Hematopoietic multipotent progenitor cell (in vitro differentiated cells): ENCODE measurements at places on chromosomes 1 and 21. TPM values are rescaled to one million over a fixed set of nuclear protein-coding genes. Genes with fewer than 3 reads are reported as not detected.

The OR2T35 gene
- total RNA-seq: not detected

The ARHGEF16 gene
- total RNA-seq: 0.27 TPM

The MEF2D gene
- total RNA-seq: 54.7 TPM

The GRHL3 gene
- total RNA-seq: not detected

The FCN3 gene
- total RNA-seq: under 0.01 TPM

The KIF26B gene
- 0.54 TPM for total RNA-seq

The FASLG gene
- total RNA-seq: not detected

DNA sequence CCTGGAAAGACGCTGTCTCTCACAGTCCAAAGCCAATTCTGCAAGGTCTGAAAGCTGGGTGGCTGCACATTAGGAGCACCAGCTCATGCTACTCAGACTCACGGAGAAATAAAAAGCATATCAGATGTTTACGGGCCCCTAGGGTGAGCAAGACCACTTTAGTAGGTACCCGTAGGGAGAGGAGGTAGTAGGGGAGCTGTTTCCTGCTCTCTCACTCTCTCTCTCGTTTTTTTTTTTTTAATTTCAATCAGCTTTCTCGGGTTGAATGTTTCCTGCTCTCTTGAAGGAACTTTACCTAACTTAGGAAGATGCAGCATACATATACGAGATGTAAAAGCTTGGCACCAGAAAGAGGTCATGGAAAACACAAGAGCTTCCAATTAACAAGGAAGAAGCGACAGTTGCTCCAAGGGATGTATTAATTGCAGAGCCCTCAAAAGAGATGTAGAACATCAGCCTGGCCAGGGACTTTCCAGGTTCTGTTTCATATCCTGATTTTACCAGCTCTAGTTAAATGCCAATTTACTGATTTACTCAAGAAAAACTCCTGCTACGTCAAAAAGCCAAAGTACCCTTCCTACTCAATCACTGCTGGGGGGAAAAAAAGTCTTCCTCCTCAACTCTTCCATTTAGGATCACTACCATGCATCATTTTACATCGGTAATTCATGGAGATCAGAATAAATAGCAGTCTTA, 3.1 kb downstream of the LORICRIN start:
- DNase-seq: no peak

- DNase-seq: no peak
Measured at GRCh38 chr1:63713627-63714481, 60.0 kb upstream of the ROR1 start.

DNA sequence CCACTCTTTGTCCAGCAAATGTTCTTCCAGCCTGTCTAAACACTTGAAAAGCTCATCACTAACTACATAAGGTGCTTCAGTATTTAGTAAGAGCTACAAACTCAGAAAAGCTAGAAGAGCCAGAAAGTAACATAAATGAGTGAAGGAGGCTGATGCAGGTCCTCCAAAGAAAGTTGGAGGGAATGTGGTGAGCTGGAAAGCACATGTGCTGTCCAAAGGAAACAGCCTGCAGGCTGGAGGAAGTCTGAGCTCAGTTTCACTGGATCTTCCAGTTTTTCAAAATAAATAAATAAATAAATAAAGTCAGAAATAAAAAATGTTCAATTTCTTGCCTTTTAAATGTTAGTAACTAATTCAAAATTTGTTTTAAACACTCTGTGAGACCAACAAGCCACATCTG, 25.5 kb downstream of the ZC3H11B start:
- no peak for DNase-seq

DNA sequence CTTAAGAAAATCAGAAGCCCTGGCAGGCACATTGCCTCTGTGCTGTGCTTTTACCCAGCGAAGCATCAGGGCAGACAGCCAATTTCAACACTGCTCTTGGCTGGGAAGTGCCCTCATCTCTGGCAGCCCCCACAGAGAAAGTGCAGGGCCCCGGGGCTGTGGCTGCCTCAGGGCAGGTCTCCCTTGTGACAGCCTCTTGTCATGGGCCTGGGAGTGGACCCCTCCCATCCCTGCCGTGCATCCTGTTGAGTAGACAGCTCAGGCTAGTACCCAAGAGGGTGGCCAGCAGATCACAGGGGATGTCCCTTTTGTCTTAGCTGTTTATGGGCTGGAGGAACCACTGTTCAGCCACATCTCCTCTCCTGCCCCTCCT, 23.3 kb downstream of the TTC34 start:
- DNase-seq: no peak

- no peak for DNase-seq
Measured at GRCh38 chr21:41865002-41865777, 14.0 kb downstream of the PRDM15 start.

DNA sequence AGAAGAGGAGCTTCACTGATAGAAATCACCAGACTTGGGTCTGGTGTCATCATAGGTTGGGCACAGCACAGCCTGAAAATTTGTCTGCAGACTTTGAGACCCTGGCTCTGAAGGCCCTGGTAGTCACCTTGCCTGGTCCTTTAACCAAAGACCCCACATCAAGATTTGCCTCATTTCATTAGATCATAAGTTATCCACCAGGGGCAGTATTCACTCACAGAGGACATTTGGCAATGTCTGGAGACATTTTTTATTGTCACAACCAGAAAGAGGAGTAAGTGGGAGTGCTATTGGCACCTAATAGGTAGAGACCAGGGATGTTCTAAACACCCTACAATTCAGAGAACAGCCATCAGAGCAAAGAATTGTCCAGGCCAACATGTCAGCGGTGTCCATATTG, 22.1 kb upstream of the PAX7 start:
- no peak for DNase-seq

- no peak for DNase-seq
Measured at GRCh38 chr1:168733241-168733640, 4.2 kb upstream of the DPT start.

DNA sequence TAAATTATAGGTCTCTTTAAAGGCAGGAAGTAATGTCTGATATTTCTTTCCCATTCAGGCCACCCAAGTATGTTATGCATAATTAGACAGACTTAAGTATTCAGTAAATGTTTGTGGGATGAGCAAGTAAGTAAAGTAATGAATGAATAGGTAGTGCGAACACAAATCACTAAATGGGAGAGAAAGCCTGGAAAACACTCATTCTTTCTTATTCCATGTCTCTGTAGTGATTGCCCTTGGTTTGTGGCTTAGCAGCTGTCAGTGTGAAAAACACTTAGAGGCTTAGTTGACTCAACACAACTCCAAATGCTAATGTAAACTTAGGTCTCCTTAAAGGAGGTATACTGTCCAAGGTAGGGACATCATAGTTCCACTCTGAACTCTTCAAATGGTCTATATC, 182.5 kb downstream of the ZC3H11B start:
- no peak for DNase-seq

DNA sequence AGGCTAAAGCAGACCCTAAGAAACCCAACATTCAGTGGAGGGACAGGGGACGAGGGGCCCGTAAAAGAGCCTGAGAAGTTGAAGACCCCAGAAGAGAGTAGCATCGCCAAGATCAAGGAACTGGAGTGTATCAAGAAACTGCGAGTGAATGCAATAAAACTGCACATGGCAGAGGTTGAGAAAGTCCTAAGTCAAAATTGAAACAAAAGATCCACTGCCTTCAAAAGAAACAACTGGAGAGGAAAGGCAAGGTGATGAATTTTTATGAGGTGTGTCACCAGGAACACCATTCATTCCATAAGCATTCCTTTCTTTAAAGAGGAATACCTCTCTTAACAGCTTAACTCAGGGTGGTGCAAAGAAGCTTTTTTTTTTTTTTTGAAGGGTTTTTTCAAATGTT, 38.3 kb upstream of the ADORA3 start:
- DNase-seq: no peak

- no peak for DNase-seq
Measured at GRCh38 chr1:218815076-218815475, 358.6 kb upstream of the LYPLAL1 start.

DNA sequence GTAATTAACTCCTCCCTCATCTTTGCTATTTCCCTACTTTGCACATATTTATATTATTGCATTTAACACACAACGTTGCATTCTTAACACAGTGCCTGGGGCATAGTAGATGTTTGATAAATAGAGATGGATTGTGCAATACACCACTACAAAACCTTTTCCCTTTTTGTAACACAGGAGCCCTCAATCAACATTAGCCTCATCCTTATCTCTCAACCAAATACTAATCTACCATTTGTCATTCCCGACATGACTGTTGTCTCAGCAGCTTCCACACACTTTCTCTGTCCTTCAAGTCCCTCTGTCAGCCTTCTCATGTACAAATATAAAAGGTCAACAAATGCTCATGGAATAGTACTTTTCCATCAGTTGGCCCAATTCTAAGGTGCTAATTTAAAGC, 78.9 kb upstream of the KCNK2 start:
- no peak for DNase-seq
